Dorsolateral prefrontal cortex (tissue), 122 donors: ENCODE measurements at places on chromosomes 2 and 18. TPM values are rescaled to one million over a fixed set of nuclear protein-coding genes. Genes with fewer than 3 reads are reported as not detected.

Gene ERLEC1
- 60.1 TPM for total RNA-seq

Gene EFHD1
- 111 TPM for total RNA-seq

Gene LDLRAD4
- 89.1 TPM for total RNA-seq

Gene PTPRN
- 264 TPM for total RNA-seq

Gene FOXI3
- not detected for total RNA-seq

GRCh38 chr2:169732075-169732474, 1.6 kb upstream of the KLHL23 start:
- no peak for DNase-seq

DNA sequence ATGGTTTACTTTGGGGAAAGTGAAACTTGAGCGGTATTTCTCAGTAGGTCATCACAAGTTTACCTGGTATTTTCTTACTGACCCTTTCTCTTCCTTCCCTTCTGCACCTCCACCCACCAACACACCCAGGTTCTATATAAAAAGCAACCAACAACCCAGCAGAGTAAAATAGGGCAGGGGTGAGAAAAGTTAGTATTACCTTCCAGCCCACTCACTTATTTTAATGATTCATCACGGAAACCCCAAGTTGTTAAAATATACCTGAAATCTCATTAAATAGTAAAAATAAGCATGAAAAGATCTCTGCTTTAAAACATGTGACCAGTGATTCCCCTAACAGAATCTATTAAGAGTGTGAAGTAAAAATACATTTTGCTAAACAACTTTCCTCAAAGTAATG, 306.1 kb downstream of the ZEB2 start:
- no peak for DNase-seq

DNA sequence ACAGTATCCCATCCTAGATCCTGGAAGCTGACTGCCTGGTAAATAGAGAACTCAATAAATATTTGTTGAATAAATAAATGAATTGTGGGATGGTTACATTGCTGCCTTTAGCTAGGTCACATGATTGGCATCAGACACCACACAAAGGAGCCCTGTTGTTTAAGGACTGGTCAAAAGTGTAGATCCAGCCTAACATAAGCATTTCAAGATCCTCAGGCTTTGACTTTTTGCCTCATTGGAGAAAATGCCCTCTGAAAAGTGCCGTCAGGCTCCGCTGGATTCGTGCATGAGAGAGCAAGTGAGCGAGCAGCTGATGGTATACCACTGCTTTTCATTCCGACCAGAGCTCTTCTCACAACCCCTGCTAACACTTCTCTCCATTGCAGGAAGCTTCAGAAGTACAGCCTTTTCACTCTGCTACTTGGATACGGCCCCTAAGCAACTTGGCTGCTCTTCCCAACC, 1.3 kb upstream of the ZNF24 start:
- no peak for DNase-seq

- no peak for DNase-seq
Measured at GRCh38 chr2:25280051-25280687, 61.6 kb downstream of the DNMT3A start.

GRCh38 chr2:15624903-15625302, 33.2 kb downstream of the DDX1 start:
- no peak for DNase-seq

DNA sequence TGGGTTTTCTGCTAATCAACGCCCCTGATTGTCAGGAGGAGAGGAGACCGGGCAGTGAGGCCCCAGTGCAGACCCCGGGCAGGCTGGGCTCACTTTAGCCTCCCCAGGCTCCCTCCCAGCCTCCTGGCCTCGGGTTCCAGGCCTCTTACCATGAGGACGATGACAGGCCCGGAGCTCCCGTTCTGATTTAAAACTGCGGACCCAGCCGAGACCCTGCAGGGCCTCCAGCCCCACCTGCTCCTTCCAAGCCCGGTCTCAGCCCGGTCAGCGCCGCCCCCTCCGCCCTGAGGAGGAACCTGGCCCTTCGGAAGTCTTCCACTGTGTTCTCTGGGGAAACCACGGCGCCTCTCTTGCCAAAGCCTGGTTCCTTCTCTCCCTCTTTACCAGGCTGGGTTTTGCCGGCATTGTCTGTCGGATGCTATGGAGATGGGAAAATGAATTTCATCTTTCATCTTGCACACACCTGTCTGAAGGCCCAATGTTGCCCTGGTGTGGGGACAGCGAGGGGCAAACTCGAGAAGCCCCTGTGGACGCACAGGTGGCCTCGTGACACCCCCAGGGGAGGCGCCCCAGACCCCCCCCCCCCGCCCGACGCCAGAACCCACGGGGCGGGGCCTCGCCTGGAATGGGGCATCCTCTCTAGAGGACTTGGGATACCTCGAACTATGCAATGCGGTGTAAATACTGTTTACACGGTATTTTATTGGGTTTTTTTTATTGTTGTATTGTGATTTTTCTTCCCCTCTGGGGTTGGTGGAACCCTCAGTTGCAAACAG, 37.7 kb upstream of the CTDP1 start:
- DNase-seq: no peak

DNA sequence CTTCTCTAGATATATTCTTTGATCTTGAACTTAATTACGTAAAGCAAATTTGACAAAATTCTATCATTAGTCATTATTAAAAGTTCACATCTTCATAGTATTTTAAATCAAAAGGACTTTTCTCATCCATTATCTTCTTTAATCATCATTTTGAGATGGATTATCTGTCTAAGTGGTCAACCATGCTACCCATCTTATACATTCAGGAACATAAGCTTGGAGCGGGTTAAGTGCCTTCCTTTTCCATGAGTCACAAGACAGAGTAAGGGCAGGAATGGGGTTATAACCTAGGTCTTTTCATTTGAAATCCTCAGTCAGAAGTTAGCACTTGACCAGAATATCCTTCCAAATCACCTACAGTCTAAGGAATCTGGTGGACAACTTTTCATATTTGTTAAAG, 297.1 kb downstream of the TCF4 start:
- DNase-seq: no peak

DNA sequence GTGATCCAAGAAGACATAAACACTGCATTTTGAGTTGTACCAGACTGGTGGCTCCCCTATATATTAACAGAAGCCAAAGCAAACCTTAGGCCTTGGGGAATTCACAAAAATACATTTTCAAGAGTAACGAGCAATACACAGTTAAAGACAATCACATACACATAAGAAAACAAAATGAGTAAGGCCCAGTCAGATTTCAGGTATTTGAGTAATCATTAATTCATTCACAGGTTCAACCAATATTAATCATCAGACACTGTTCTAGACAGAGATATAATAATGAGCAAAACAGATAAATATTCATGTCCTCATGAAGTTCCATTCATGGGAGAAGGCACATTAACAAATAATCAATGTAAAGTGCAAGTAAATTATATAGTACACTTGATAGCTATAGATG, 9.6 kb downstream of the STPG4 start:
- DNase-seq: no peak

- no peak for DNase-seq
Measured at GRCh38 chr2:232417489-232417888, 10.8 kb downstream of the ALPG start.

DNA sequence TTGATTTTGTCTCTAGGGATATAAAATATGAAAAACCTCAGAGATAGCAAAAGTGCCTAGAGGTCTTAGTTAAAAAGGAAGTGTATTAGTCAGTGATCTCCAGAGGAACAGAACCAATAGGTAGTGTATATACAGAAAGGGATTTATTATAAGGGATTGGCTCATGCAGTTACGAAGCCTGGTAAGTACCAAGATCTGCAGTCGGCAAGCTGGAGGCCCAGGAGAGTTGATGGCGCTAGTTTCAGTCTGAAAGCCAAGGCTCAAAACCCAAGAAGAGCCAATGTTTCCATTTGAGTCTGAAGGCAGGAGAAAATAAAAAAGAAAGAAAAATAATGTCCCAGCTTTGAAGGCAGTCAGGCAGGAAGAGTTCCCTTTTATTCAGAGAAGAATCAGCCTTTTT, 93.3 kb downstream of the COLEC12 start:
- no peak for DNase-seq

GRCh38 chr2:161019311-161019710, 140.9 kb upstream of the TANK start:
- no peak for DNase-seq
